ENCODE measurements at places on chromosomes 6 and 20. TPM values are rescaled to one million over a fixed set of nuclear protein-coding genes. Genes with fewer than 3 reads are reported as not detected.

The SRSF6 gene
- 47.5 TPM for polyA plus RNA-seq

The FAM83D gene
- polyA plus RNA-seq: 2.6 TPM

The B4GALT5 gene
- polyA plus RNA-seq: 14.8 TPM

The TULP1 gene
- polyA plus RNA-seq: not detected

The ALDH5A1 gene
- polyA plus RNA-seq: 18.2 TPM

The SDC4 gene
- polyA plus RNA-seq: 86.5 TPM

The TP53TG5 gene
- not detected for polyA plus RNA-seq

The TNF gene
- polyA plus RNA-seq: 0.06 TPM

The SLC35B2 gene
- polyA plus RNA-seq: 27.0 TPM

The SPATA25 gene
- 0.80 TPM for polyA plus RNA-seq

The BACH2 gene
- polyA plus RNA-seq: 2.0 TPM

The MICAL1 gene
- 1.8 TPM for polyA plus RNA-seq

The CDH22 gene
- not detected for polyA plus RNA-seq

The CGA gene
- not detected for polyA plus RNA-seq

The LGSN gene
- 0.03 TPM for polyA plus RNA-seq

The OPN5 gene
- polyA plus RNA-seq: not detected

The TMEM74B gene
- 0.76 TPM for polyA plus RNA-seq

The PKHD1 gene
- polyA plus RNA-seq: 0.86 TPM

The CFAP206 gene
- polyA plus RNA-seq: 0.11 TPM

The MDFI gene
- polyA plus RNA-seq: not detected

The BMP7 gene
- polyA plus RNA-seq: not detected

The KCNS1 gene
- 0.02 TPM for polyA plus RNA-seq

The PSMB8 gene
- polyA plus RNA-seq: 75.1 TPM

The NOX3 gene
- polyA plus RNA-seq: not detected

The IRF4 gene
- 1.6 TPM for polyA plus RNA-seq

The ULBP3 gene
- polyA plus RNA-seq: 0.88 TPM

The FGD2 gene
- 4.6 TPM for polyA plus RNA-seq

All from liver (tissue), 10 donors.